ENCODE measurements at places on chromosomes 1 and 21.

- no peak for DNase-seq
These were observed 184.7 kb downstream of the TOMM20 start for GRCh38 chr1:234943836-234944402.

GRCh38 chr1:12475947-12476346 lies 142.1 kb downstream of the DHRS3 start:
- no peak for DNase-seq

DNA sequence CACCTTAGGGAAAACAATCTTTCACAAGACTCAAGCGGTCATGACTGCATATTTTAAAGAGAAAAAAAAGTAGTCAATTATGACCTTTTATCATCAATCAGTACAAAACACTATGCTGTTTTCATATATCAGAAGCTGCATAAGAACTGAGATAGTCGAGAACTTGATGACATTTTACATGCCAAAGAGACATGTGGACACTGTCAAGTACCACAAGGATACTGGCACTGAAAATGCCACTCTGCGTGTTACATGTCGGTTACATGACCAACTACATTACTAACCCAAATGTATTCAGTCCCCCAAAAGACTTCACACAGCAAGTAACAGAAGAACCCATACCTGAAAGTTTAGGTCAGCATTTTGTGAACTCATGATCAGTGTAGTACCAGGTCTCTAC lies 975.0 kb upstream of the ADGRL4 start:
- DNase-seq, result no peak

DNA sequence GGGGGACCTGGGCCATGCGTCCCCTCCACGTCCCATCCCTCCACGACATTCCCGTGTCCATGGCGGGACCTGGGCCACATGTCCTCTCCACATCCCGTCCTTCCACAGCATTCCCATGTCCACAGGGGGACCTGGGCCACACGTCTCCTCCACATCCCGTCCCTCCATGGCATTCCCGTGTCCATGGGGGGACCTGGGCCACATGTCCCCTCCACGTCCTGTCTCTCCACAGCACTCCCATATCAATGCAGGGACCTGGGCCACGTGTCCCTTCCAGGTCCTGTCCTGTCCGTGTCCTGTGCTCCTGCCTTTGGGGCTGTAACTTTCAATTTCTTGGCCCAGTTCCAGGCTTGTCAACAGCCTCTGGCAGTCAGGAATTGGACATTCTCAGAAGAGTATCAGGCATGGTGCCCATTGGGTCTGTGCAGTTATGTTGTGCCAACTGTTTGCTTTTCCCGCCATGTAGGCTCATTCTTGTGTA lies 47.1 kb downstream of the WNT9A start:
- DNase-seq, result no peak

DNA sequence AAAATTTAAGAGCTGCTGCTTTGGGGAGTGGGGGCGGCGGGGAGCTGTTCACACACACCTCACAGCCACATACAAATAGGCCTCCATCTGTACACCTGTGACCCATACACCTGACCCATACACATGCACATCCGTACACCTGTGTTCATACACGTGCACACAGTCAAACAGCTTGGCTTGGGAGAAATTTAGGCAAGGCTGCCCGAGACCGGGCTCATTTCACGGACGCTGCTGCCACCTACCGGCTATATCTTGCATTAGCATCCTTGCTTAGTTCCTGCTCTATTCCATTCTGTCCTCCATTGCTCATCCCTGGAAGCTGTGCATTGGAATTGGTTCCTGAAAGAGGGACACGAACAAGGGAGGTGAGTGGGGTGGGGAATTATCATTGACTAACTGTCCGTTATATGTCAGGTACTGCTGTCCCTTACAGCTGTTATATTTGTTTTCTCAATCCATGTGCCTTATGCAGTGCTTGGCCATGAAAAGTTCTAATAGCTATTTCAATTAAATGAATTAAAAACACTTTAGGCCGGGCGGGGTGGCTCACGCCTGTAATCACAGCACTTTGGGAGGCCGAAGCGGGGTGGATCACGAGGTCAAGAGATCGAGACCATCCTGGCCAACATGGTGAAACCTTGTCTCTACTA lies 37.1 kb upstream of the EPB41 start:
- peak; percentile 64 for DNase-seq

GRCh38 chr1:106637566-106637965 lies 418.9 kb upstream of the PRMT6 start:
- no peak for DNase-seq

- no peak for DNase-seq
These were observed 29.4 kb downstream of the BARHL2 start for GRCh38 chr1:90687747-90688146.

- DNase-seq, result no peak
These were observed 158.1 kb upstream of the COA6 start for GRCh38 chr1:234214911-234215892.

DNA sequence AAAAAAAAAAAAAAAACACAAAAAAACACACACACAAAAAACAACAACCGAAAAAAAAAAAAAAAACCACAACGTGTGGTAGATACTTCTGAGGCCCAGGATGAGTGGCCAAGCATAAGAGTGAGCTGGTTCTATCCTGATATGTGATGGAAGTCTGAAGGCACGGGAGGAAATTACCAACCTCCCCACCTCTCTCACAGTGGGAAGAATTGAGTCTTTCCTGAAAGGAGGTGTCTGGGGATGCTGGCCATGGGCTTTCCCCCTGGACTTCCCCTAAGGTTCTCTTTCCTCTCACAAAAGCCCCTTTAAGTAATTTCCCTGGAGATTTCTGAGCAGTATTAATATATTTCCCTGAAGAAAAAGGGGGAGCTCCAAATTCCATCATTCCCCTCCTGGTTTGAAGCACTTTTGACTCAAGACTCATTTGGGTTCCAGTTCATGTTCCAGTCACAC lies 5.2 kb downstream of the TMCC2 start:
- DNase-seq, result no peak

DNA sequence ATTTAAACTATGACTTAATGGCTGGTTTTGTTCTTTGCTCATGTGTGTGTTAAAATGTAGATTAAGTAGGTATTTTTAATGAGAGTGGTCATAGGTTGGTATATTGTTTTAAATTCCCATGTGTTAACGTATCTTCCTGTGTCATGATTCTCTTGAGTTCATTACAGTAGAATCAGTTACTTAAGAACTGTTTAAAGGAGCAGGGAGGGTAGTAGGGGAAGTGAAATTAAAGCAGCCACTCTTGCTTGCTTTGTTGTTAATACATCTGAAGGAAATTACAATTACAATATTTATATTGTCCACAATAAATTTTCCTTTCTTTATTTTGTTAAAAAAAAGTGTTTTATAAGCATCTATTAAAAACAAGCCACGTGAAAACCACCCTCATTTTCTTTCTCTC lies 119.2 kb upstream of the KIAA1614 start:
- DNase-seq, result no peak

- DNase-seq, result peak; percentile 6
These were observed 15.4 kb upstream of the LCE5A start for GRCh38 chr1:152495066-152495675.

Measured in NCI-H1694 (cell line).